NCI-H1105 treated with DMSO at 0.1 percent for 48 hours (cell line): ENCODE measurements at places on chromosomes 7 and 10.

DNA sequence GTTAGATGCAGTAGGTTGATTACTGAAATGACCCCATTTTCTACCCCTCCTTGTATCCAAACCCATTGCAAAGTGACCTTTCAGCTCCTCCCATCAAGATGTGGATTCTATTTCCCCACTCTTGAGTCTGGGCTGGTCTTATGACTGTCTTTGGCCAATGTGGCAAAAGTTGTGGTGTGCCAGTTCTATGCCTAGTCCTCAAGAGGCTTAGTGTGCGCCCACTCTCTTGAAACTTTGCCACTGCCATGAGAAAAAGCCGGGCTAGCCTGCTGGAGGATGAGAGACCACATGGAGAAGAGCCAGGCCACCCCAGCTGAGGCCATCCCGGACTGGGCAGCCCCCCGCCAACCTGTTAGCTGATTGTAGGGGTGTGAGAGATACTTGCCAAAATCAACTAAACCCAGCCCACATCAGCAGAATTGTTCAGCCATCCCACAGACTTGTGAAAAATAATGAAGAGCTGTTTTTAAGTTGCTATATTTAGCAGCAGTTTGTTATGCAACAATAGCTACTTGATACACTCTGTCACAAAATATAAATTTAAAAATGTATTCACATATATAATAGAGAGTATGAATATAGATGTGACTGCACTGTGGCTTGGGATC is 131.0 kb upstream of the PALS2 start:
- no peak for DNase-seq

GRCh38 chr10:25974897-25975459 is 40.9 kb downstream of the MYO3A start:
- no peak for DNase-seq

GRCh38 chr7:47939425-47940036 is 8.7 kb downstream of the PKD1L1 start:
- DNase-seq: no peak

GRCh38 chr7:114107522-114107921 is 188.7 kb upstream of the PPP1R3A start:
- DNase-seq: no peak

GRCh38 chr10:663831-664251 is 25.6 kb downstream of the DIP2C start:
- no peak for DNase-seq

GRCh38 chr10:59888781-59889435 is 17.4 kb downstream of the CCDC6 start:
- DNase-seq: no peak

DNA sequence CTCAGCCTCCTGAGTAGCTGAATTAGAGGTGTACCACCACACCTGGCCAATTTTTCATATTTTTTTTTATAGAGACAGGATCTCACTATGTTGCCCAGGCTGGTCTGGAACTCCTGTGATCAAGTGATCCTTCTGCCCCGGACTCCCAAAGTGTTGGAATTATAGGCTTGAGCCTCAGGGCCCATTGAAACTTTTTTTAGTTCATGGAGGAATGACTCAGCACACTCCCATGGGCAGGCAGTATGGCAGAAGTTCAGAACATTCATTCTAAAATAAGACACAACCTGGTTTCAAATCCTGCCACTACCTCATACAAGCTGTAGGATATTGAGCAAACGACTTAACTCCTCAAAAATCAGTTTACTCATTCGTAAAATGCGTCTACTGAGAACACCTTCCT is 320.4 kb upstream of the SP8 start:
- DNase-seq: no peak

DNA sequence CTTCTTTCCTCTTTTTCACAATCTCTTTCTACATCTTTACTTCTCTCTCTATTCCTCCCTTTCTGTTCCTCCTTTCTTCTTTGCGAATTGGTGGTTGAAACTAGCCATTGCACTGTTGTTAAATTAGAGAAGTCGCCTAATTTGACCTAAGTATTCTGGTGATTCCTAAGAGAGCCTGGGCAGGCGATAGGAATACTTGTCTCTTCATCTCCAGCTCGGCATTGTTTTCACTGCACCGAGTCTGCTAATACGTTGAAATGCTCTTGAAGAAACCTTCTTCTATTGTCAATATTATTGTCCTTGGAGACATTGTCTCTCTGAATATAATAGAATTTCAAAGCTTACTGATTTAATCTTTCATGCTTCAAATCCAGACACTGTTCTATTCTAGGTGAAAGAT is 31.7 kb downstream of the KCND2 start:
- DNase-seq: no peak

GRCh38 chr7:38057829-38058228 is 120.2 kb upstream of the STARD3NL start:
- no peak for DNase-seq

DNA sequence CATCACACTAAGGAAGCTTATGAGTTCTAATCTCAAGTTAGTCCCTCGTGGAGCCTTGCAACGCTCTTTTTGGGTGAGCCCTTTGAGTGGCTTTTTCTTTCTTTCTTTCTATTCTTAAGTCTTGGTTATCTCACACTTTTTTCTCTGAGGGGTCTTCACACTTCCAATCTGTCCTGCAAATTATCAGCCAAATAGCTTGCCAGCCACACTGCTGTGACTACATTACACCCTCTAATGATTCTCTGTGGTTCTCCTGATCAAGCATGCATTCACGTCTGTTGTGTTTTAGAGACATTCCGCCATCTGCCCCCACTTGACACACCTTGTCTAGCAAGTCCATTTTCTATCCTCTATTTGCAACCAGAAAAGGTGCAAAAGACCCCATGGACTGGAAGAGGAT is 340.2 kb downstream of the THSD7A start:
- DNase-seq: no peak

DNA sequence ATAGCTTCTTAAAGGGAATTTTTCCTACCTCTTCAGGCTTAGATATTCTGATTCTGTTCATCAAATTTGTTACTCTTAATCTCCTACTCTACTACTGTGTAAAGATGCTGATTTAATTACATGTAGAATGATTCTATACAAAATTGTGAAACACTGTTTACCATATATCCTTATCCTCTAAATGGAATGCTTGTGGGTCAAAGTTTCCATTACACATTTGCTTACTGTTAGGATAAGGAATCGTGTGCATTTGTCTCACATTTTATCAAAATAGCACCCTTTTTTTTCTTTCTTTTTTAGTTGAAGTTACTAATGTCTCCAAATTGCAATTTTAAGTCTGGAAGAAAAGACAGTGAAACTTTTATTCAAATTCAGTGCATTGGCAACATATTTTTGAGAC is 65.3 kb downstream of the TFEC start:
- no peak for DNase-seq

DNA sequence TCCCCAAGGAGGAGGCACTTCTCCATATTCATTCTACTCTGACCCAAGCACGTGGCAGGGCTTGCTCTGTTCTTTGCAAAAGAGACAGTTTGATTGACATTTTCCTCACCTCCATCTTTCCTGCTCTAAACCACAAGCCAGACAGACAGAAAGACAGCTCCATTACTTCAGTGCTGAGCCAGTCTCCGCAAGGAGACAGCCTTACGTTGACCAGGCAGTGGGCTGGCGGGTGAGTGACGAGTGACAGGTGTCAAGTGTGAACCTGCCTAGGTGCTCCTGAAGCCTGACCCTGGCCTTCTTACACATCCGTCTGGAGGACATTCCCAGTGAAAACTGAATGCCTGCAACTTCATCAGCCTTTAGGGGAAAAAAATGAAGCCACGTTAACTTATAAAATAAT is 314.6 kb downstream of the TNS3 start:
- DNase-seq: no peak

- no peak for DNase-seq
Measured at GRCh38 chr7:105497016-105497415, 25.1 kb downstream of the PUS7 start.

- no peak for DNase-seq
Measured at GRCh38 chr10:43196131-43196980, 58.1 kb downstream of the CSGALNACT2 start.

- DNase-seq: no peak
Measured at GRCh38 chr7:55970561-55970960, 6.2 kb downstream of the NIPSNAP2 start.

DNA sequence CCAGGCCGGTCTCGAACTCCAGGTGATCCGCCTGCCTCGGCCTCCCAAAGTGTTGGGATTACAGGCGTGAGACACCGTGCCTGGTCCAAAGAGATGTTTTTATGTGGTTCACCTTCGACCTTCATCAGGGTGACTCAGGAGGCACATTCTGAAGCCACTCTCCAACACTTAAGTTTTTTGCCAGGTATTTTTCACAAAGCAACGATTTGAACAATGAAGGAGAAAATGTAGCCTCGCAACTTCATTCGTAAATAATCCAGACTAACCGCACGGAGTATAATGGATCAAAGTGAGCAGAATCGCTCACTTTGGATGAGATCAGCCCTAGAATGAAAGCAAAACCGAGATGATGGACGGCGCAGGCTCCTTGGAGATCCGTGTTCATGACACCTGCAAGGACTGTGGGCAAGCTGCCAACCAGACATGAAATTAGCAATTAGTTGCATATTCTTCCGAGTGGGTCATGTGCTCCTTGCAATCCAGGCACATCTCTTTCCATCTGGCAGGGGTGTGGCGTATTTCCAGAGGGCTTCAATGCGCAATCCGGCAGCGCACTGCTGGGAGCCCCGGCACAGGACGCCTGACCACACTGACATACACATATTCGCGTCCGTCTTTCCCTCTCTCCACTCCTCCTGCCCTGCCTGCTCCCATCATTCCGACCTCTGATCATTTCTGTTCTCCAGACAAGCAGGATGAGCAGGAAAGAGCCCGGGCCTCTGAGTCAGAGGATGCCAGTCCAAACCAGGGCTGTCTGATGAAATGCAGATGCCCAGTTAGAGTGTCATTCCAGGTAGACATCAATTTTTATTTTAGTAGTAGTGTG is 148.4 kb downstream of the KLF6 start:
- peak; percentile 92 for DNase-seq

- no peak for DNase-seq
Measured at GRCh38 chr10:113917636-113918035, 63.2 kb downstream of the NHLRC2 start.

DNA sequence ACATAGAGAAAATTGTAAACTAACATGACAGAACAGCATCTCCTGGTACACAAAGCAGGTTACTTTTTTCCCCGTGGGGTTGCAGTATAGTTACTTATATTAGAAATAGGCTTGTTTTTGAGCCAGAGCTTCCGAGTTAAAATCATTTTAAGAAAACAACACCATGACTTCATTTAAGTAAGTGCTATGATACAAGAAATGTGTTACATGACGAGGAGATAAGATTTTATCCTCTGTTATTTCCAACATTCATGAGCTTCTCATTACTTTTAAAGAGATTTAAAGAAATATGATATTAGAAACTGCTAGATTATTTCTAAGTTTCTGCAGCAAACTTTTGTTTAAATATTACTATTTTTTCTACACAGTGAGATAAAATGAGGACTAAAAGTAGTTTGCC is 968.7 kb downstream of the GATA3 start:
- no peak for DNase-seq

DNA sequence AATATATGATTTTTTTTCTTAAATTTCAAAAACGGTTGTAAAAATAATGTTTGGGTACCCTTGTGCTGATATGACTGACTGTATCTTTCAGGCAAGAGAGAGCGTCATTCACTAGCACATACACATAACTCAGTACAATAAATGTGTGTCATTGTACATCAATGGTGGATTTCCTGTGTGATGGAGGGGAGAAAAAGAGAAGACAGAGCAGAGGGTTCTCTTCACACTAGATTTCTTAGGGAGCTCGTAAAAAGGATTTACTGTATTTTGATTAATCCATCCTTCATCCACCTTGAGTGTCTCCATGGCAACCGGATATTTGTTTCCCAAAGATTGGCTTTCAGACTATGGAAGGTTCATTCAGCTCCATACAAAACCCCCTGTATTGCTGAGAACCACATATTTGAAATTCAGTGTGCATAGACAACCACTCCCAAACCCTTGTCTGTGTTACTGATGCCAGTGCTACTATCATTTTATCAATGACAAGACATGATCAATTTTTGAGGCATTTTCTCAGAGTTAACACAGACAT is 150.6 kb downstream of the AKR1D1 start:
- DNase-seq: no peak

- no peak for DNase-seq
Measured at GRCh38 chr10:6520138-6520537, 59.9 kb downstream of the PRKCQ start.

DNA sequence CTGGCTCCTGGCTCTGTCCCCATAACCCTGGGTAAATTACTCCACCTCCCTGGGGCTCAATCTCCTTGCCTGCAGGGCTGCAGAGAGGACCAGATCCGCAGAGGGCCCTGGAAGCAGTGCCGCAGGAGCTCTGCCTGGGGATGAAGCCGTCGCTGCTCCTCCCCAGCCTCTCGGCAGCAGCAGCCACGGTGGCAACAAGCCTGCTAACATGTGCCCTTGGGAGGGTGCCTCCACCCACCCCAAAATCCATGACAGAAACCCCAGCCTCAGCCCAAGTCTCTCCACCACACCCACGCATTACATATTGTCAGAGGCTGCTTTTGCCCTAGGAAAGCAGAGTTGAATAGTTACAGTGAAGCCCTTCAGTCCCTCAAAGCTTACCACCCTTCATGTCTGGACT is 486.4 kb upstream of the FOXK1 start:
- DNase-seq: no peak

GRCh38 chr7:134599371-134599770 is 47.3 kb upstream of the BPGM start:
- no peak for DNase-seq

GRCh38 chr10:101217450-101218281 is 11.6 kb downstream of the LBX1 start:
- no peak for DNase-seq

DNA sequence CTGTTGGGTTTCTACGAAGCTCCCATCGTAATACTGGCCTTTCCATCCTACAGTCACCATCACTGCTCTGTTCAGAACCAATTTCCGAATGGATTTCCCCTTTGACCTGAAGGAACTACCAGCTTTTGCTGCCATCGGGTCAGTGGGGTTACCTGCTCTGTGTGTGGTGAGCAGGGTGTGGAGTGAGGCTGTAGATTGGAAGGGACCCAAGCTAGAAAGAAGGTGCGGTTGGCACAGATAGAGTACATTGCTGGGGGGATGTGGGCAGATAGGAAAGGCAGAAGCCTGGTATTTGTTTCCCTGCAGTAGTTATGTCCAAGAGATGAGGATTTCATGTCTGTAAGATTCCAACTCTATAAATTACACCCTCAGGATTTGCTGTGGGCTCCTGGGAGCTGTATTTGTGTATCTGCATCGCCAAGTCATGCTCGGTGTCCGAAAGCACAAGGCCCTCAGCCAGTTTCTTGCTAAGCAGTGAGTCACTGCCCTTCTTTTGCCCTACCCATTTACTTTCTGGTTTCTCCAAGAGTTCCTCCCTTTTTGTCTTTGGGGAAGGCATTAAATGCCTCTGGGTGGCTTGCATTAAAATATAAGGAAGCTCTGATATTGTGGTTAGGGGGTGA is 15.4 kb downstream of the CLCN1 start:
- DNase-seq: no peak

- DNase-seq: peak; percentile 36
Measured at GRCh38 chr7:143416565-143417149, 8.0 kb upstream of the EPHA1 start.

- DNase-seq: no peak
Measured at GRCh38 chr7:36906448-36906847, 182.2 kb upstream of the AOAH start.
